ENCODE measurements at places on chromosomes 3 and 15. TPM values are rescaled to one million over a fixed set of nuclear protein-coding genes. Genes with fewer than 3 reads are reported as not detected.

PTH1R gene
- not detected for total RNA-seq

SHC4 gene
- 4.0 TPM for total RNA-seq

MESD gene
- 26.8 TPM for total RNA-seq

NPAP1 gene
- not detected for total RNA-seq

MYZAP gene
- total RNA-seq = 1.3 TPM

FRMD4B gene
- 0.66 TPM for total RNA-seq

RASSF1 gene
- total RNA-seq = 26.9 TPM

CDCP1 gene
- 88.0 TPM for total RNA-seq

All from placental pericyte (primary cell).